ENCODE measurements at places on chromosomes 5 and 9. TPM values are rescaled to one million over a fixed set of nuclear protein-coding genes. Genes with fewer than 3 reads are reported as not detected.

SPACA9 gene
- 2.0 TPM for total RNA-seq

MEIKIN gene
- not detected for total RNA-seq

- no peak for DNase-seq
Observed at GRCh38 chr5:139251281-139251687, 42.3 kb upstream of the MATR3 start.

NREP gene
- 58.6 TPM for total RNA-seq

IFNA2 gene
- total RNA-seq = not detected

FAXDC2 gene
- total RNA-seq = 0.52 TPM
